ENCODE measurements at places on chromosomes 16 and 17. TPM values are rescaled to one million over a fixed set of nuclear protein-coding genes. Genes with fewer than 3 reads are reported as not detected.

Gene IGF2BP1
- total RNA-seq = not detected

Gene TAT
- total RNA-seq = not detected

Gene VAT1L
- not detected for total RNA-seq

Gene GCGR
- total RNA-seq = not detected

DNA sequence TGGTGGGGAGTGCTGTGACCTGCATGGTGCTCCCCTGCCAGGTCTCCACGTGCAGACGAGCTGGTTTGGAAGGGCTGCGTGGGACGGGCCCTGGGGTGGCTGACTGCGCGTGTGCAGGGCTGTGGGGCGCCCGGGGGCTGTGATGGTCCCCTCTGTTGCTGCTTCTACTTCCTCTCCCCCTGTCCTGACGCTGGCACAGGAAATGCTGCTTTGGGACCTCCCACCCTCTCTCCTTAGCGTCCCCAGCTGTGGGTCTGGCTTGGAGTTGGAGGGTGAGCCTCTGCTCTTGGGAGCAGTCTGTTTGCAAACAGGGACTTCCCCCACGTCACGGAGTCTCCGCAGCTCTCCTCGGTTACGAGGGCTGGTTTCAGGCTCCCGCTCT is 35.2 kb downstream of the TSC2 start:
- no peak for DNase-seq

Gene IRX5
- not detected for total RNA-seq

Data from activated CD8-positive, alpha-beta memory T cell treated with anti-CD3 and anti-CD28 coated beads, Interleukin-2, amount 10 ng/mL, durations not matched to agents 7 days and 5 days (primary cell).